NCI-H1417 treated with DMSO at 0.1 percent for 48 hours (cell line): ENCODE measurements at places on chromosomes 6 and 20.

DNA sequence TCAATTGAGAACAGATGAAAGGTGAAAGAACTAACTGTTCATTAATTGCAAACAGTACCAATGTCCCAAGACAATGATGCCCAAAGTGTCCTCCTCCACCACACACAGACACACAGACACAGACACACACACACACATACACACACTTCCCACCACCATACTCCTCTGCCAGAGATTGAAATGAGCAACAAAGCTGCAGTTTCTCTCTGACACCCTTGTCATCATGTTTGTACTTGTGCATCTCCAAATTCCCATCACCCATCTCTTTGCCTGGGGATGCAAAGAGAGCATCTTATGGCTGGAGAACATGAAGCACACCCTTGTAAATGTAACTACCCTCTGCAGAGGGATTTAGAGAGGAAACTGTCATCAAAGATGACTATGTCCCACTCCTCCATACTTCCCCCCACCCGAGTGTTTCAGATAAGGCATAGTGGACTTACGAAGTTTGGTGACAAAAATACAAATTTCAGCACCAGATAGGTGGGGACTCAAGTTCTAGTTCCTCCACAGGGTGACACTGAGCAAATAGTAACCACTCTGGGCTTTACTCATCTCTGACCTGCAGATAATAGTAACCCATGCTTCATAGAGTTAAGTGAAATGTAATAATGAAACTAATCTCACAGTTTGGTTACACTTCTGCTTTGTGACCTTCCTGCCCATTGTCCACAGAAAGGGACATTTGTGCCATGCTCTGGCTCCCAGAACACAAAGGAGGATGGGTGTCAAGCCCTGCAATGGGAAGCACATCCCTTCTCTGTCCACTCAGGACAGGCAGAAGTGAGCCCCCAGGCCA, 8.7 kb downstream of the MAFB start:
- DNase-seq, result no peak

GRCh38 chr6:157669747-157670216, 153.3 kb upstream of the SNX9 start:
- no peak for DNase-seq

GRCh38 chr6:122429323-122429722, 29.9 kb downstream of the HSF2 start:
- DNase-seq, result no peak

GRCh38 chr6:21441386-21441785, 152.2 kb upstream of the SOX4 start:
- DNase-seq, result no peak

DNA sequence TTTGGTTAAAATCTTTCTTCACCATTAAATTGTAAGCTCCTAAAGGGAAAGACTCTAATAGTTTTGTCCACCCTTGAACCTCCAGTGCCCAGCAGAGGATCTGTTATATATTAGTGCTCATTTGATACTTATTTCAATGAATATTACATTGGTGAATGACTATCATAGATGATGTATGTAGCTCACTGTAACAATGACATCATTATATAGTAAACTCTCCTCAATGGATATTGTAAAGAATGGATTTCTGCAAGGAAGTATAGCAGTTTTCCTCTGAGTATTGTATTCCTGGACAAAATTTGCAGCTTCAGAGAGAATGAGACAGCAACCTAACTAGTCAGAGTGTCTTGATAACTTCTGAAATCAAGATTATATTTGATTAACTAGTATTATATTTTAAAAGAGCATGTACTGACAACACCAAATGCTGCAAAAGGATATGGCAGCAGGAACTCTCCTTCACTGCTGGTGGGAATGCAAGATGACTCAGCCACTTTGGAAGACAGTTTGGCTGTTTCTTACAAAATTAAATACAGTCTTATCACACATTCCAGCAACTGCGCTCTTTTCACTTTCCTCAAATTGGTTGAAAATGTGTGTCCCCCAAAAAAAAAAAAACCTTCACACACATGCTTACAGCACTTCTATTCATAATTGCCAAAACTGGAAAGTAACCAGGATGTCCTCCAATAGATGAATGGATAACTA, 189.8 kb upstream of the OPRM1 start:
- DNase-seq, result no peak

DNA sequence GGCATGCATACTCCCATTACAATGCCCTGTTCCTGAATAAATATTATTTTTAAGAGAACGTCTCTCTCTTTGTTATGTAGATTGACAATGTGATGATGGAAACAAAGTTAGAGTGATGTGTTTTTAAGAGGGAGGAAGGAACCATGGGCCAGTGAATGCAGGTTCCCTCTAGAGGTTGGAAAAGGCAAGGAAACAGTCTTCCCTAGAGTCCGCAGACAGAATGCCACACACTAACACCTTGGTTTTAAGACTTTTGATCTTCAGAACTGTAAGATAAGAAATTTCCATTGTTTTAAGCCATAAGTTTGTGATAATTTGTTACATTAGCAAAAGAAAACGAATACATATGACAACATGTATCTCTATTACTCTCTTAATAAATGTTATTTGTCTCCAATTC, 4.7 kb upstream of the CENPW start:
- DNase-seq, result no peak

DNA sequence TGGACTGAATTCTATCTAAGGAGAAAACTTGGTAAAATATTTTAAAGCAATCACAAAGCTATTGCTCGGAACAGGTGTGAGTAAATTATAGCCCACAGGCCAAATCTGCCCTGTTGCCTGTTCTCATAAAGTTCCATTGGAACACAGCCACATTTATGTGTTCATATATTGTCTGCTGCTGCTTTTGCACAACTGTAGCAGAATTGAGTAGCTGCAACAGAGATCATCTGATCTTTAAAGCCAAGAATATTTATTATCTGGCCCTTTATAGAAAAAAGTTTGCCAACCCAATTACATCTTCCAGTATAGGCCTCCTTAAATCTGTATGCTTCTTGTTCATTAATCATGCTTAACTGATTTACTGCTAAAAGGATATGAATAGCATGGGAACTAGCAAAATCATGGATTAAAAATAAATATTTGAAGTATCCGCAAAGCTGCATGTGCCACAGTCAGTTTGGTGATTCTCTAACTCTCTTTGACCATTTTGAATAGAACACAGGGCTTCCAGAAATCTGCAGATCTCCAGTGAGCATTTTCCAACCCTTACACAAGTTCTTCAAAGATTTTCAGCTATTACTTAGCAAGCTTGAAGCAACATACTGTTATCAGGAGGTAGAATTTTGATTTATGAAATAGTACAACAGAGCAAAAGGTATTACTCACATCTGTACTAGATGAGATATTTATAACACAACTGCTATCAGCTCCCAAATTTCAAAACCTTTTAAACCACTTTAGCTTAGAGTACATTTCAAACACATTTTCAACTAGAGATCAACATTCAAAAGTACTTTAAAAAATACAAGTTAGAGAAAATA, 312.6 kb upstream of the ID4 start:
- no peak for DNase-seq

DNA sequence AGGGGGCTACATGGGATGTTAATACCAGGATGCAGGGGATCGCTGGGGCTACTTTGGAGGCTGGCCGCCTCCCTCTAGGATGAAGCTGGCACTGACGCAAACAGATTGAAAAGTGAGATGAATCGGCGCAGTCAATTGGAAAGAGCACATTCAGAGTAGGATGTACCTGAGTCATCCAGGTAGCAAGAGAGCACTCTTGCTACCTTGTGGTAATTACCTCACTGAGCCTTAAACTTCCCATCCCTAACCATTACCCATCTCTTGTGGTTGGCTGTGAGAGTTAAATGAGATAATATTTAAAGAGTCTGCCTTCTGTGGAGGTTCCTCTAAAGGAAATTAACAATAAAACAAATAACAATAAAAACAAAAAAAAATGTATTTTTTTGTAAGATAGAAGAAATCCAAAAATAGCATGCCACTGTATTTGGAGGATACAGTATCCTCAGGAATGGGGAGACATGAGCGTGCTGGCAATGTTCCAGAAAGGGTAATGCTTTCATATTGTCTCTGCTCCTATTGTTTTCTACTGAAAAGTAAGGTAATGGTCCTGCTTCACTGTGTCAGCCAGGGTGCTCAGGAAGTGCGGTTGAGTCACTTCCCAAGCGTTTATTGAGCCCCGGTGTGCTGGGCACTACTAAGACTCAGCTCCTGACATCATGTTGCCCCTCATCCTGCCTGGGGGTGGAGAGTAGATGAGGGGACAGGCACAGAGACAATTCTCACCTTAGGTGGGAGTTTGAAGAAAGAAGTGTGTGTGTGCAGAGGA, 301.1 kb downstream of the EYA4 start:
- DNase-seq, result no peak

DNA sequence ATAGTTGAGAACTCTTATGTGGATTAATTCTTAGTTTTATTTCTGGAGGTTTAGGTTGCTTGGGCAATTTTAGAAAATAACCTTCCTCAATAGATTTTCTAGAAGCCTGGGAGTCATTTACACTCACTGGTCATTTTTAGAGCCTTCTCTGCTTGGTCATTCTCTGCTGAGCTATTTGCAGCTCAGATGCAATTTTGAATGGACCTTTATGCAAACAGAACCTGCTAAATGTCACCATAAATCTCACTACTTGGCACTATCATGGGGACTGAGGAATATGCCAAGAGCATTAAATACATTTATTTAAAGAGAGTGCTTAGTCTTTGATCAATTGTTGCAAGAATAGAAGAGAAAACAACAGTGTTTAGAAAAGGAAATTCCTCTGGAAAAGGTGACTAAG, 154.0 kb downstream of the CLVS2 start:
- no peak for DNase-seq

DNA sequence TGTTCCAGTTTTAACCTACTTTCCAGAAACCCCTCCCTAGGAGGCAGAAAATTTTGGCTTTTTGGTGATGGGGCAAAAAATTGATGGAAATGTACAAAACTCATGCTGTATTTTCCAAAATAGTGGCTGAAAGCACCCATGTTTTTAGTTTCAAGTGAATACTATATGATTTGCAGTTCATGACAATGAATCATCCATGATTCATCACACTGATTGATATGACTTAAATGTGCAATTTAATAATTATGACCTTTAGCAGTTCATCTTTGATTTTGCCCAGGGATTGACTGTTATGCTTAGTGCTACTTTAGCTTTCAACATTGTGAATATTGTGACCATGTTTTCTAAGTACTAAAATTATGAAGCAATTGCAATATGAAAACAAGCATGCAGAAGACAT, 478.7 kb downstream of the HTR1B start:
- DNase-seq, result no peak

GRCh38 chr6:32164295-32164694, at the start of gene EGFL8:
TSS of gene EGFL8 (plus strand) at chr6:32164595. CDS start at chr6:32166166, 1,571 bp downstream.
- DNase-seq, result no peak

DNA sequence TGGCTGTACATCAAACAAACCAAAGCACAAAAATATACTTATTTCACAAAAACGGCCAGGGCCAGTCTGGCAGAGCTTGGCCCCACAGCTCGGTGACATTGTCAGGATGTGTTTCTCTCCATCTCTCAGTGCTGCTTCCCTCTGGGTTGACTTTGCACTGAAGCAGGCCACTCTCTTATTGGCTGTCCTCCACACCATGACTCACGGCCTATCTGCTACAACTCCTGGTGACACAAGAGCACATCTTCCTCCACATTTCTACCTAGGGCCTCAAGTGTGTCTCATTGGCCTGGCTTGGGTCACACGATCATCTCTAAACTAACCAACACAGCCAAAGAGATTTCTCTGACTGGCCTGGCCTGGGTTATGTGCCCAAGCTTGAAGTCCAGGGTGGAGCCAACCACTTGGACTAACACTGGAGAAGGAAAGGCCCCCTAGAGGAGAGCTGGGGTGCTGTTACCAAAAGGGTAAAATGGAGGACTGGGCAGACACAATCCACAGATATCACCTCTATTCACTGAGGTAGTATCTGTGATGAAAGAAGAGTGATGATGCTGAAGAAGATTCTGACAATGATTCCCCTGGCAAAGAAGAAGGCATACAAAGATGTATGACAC, 159.8 kb upstream of the TSHZ2 start:
- DNase-seq, result no peak

GRCh38 chr20:44572551-44573500, 9.6 kb upstream of the PKIG start:
- DNase-seq, result no peak

- no peak for DNase-seq
Measured at GRCh38 chr20:49394757-49395156, 87.7 kb downstream of the KCNB1 start.

- no peak for DNase-seq
Measured at GRCh38 chr6:20826378-20826777, 292.1 kb downstream of the CDKAL1 start.

DNA sequence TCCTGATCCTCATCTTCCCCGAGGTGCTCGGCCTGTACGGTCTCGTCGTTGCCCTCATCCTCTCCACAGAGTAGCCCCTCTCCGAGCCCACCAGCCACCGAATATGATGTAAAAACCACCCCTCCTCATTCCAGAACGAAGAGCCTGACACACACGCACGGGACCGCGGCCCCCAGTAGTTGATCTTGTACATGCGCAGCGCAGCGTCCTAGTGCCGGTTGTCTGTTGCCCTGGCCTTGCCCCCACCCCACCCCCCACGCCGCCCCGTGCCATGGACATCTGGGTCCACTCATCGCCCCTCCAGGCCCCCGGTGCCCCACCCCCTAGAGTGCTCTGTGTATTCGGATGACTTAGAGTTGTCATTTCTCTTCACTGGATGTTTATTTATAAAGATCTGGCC, 5.2 kb upstream of the PRPH2 start:
- DNase-seq, result no peak

DNA sequence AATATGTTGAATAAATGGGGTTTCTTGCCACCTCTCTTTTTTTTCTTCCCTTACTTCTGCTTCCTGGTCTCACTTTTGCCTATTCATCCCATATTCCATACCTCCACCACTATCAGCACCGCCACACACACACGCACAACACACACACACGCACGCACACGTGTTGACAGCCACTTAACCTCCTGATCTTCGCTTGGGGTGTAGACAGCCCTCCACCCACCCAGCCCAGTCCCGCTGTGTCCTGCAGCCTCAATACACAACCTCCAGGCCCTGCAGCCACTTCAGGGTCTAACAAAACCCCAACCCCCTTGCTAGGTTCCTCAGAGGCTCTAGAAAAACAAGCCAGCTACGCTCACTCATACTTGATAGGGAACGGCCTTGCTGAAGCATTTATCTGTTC, 72.3 kb downstream of the LINC00237 start:
- no peak for DNase-seq

DNA sequence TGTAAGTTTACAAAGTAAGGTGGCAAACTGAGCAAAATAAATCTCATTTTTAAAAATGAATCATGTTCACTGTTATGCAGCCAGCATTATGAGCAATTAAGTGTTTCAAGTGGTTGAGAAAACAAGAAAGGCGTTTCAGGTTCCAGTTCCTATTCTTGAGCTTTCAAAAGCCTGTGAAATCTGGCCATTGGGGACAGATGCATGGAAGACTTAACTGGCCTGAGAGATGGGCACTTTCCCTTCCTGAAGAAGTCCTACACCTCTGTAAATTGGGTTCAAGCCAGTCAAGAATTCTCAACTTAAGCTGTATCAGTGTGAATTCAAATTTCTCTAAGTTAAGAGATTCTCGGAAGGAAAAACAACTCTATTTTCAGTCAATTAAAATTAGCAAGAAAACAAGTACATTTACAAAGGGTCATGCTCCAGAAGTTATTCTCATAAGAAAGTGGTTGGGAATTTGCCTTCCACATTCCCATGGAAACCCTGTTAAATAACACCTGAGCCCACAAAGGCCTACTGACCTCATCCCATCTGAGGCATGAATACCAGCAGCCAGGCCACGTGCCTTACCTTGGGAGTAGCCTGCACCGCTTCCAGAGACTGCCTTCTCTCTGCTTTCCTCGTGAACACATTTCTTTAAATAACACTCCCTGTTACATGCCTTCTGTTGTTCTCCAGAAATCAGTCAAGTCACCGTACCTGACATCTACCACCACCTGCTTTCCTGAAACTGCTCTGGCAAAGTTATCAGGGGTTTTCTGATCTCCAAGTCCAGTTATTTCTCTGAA, 19.4 kb downstream of the MAP3K5 start:
- peak; percentile 21 for DNase-seq
